ENCODE measurements at places on chromosomes 11 and 22.
A peak's percentile ranks its signal among the peaks of the same experiment; 100 is the strongest.

GRCh38 chr11:115123641-115124040 is 380.6 kb downstream of the CADM1 start:
- no peak for DNase-seq

- no peak for DNase-seq
Observed at GRCh38 chr11:70358753-70359152, 39.6 kb upstream of the CTTN start.

GRCh38 chr22:37165940-37166674 is 16.4 kb upstream of the IL2RB start:
- no peak for DNase-seq

DNA sequence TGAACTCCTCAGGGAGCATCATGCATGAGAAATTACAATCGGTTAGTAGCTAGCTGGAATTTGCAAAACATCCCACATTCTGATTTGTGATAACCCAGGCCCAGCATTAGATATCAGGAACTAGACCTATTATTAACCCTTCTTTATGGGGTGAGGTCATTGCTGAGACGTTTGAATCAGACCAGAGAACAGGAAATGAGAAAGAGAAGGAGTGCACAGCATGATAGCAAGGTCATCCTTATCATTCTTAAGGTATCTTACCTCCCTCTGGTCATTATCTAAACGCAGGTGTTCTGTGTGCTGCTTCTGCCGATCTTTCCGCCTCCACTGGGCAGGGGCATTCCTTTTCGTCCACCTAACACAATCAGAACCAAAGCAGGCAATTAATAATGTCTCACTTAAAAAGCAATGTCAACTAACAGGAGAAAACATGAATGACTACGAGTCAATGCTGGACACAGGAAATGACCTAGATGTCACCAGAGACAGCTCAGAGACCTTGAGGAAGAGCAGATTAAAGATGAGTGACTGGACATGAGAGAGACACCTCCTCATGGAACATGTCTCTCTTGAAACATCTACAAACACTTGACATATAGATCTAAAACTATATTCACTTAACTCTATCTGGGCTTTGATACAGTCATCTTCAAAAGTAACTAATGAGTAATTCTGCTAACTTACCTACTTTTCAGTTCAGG is 78.3 kb upstream of the SCUBE2 start:
- no peak for DNase-seq

GRCh38 chr11:73394416-73395296 is 18.5 kb downstream of the RELT start:
- DNase-seq, result no peak

- no peak for DNase-seq
Observed at GRCh38 chr11:117842131-117842941, 17.8 kb upstream of the FXYD2 start.

DNA sequence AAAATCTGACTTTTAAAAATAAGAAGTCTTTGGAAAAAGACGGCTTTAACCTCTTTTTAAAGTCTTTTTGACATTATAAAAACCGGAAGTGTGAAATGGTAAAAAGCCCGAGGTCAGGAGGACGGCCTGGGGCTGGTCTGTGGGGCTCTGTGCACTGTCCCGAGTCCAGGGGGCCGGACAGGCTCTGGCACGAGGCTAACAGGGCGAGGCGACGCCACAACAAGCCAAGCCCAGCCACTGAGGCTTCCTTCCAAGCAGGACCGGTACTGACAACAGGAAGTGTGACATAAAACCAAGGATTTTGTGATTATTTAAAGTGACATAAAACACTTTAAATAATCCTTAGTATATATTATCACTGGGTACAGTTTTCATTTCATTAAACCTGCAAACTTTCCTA is 39.2 kb downstream of the BRD1 start:
- DNase-seq, result no peak

DNA sequence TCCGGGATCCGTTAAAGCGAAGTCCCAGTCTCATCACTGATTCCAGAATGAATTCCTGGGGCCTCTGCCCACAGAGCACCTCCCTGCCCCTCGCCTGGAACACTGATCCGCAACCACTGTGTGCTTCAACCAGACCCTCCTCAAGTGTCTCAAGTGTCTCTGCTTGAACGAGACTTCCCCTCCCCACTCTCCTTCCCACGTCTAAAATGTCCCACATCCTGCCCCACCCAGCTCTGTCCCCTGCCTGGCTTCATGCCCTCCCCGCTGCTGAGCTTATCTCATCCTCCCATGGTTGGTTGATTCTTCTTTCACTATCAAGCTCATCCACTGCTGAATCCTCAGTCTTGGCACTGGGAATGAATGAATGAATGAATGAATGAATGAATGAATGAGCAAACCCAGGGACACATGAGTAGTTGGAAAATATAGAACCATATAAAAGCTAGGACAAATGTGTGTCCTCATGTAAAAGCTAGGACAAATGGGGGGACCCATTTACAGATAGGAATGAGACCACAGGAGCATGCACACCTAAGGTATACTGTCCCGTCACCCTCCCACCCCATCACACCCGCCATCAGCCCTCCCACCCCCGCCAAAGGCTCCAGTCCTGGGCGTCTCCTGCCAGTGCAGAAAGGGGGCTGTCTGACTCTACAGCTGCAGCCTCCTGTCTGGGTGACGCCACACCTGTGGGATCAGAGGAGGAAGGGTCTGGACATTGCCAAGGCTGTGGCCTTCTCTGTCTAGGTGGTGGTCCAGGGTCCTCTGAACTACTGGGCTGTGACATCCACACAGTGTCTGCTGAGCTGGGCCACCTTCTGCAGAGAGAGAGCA is 71.4 kb upstream of the LINC01488 start:
- DNase-seq, result no peak

DNA sequence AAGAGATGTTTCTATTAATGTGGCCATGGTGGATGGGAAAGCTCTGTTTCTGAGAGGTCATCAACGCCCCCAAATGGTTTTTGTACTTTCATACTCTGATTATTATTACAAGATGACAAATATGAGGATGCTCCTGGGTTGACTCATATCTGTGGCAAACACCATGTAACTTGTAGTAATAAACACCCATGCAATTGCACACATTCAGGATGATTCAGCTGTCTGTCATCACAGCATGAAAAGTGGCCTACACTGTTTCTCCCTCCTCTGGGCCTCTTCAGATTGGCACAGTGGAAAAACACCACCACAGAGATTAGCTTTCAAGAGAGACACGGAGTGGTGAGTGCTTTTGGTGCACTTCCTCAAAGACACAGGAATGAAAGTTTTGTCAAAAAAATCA is 85.4 kb downstream of the MTNR1B start:
- DNase-seq, result peak; percentile 25
